Activated CD4-positive, CD25-positive, alpha-beta regulatory T cell treated with anti-CD3 and anti-CD28 coated beads, Interleukin-2, amount 50 U/mL, for 72 hours (primary cell): ENCODE measurements at places on chromosomes 6 and 20.

DNA sequence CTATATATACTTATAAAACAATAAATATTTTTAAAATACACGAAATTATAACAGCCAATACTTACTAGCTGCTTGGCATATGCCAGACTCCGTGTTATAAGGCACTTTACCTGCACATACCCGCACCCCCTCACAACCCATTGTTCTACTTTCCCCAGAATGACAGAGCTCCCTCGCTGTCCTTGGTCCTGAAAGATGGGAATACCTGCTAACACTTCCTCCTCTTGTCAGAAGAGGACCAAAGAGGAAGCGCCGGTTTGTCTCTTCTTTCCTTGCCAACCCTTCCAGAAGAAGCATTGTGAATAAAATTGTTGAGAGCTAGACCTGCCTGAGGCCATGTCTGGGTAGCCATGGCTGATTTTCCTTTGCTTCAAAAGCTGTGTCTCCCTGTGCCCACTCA, 149.3 kb downstream of the PTPRT start:
- no peak for DNase-seq

GRCh38 chr20:43953919-43954592, 39.4 kb downstream of the TOX2 start:
- DNase-seq: no peak

GRCh38 chr6:82196161-82196560, 51.4 kb downstream of the IBTK start:
- no peak for DNase-seq

- no peak for DNase-seq
Measured at GRCh38 chr20:49313283-49313682, 35.4 kb upstream of the ZNFX1 start.

GRCh38 chr6:148450866-148451265, 108.2 kb downstream of the SASH1 start:
- no peak for DNase-seq

DNA sequence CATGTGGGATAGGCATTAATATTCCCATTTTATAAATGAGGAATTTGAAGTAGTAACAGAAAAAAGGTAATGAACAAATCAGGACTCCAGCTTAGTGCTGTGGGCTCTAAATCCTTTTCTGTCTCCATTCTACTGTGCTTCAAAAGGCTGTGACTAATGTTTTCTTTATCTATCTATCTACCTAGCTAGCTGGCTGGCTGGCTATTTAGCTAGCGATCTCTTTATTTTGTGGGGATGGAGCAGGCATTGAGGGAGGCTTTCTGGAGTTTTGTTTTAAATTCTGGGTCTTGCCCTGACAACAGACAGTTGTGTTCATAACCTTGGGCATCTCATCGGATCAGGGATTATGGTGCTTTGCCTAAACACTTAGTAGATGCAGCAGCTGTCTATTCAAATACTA, 139.2 kb downstream of the SOX4 start:
- DNase-seq: no peak

GRCh38 chr6:99432877-99433276, 7.8 kb upstream of the PNISR start:
- DNase-seq: no peak

DNA sequence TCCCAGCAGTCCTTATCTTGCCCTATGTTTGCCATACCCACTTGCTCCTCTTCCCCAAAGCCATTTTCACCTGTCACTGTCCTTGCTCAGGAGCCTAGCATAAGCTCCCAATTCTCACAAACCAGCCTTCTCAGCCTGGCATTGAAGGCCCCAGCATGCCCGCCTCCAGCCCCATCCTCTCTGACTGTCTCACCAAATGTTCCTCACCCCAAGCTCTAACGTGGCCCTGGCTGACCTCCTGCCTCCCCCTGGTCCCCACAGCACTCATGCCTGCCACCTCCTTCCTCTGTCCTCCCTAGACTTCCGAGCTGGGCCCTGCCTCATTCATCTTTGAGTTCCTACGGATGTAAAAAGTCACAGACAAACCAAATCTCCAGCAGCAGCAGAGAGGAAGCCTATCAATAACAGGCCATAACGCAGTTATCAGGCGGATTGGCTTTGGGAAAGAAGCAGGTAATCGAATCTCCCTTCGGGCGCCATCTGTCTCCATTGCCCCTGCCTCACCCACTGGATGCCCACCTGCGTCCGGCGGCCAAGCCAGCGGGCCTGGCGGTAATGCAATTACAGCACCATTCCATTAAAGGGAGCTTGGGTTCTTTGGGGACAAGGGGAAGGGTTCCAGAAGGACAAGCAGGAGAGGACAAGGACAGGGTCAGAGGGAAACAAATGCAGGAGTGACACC, 104.4 kb downstream of the MRPL14 start:
- no peak for DNase-seq

- no peak for DNase-seq
Measured at GRCh38 chr6:46234156-46234556, 63.4 kb upstream of the ENPP5 start.

DNA sequence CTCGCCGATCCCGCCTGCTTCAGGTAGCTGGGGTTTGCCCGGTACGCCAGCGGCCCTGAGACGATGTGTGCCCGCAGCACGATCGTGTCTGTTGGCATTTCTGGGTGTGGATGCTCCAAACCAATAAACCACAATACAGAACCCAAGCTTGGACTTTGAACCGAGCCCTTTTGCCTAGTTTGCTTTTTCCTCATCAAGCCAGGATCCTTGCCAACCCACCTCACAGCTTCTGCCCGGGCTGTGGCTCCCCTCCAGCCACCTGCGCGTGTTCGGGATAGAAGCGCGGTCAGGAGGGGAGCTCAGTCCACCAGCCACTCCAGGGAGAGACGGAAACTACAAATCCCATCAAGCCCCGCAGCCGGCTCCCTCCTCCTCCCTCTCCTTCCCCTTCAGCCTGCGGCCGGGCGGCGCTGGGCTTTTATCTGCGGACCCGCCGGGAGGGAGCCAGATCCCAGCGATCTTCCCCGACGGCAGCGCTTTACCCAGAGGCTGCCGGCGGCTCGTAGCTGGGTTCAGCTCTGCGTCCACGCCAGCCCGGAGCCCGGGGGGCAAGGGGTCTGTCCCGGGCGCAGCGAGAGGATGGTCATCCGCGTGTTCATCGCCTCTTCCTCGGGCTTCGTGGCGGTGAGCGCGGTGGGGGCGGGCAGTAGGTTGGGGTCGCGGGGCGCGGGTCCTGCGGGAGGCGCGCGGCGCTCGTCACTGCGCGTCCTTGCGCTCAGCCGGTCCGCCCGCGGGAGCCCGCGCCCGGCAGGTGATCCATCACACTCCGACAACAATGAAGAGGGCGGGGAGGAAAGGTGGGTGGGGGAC, at the start of gene SH3BGRL2:
TSS of gene SH3BGRL2 (plus strand) at position 447 of the 810 bp plus-strand sequence. CDS start at position 580, 133 bp downstream.
- DNase-seq: no peak

DNA sequence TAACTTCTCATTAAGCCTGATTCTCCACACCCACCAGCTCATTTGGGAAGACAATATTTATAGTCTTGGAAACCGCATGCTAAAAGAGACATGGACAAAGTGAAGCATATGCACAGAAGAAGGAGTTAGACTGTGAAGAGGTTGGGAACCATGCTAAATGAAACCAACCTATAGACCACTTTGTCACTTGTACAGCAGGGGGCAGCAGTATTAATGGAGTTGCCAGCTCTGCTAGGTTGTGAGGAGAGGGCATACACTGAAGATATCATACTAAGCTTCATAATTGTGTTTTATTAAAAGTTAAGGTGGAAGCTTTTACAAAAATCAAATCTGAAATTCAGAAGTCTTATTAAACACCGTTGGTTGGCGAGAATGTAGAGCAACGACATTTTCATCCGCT, 38.3 kb upstream of the HMGCLL1 start:
- no peak for DNase-seq

GRCh38 chr20:35463455-35464300, 8.3 kb downstream of the CEP250 start:
- DNase-seq: peak; percentile 40

- DNase-seq: no peak
Measured at GRCh38 chr6:88749849-88750248, 213.6 kb downstream of the RNGTT start.

DNA sequence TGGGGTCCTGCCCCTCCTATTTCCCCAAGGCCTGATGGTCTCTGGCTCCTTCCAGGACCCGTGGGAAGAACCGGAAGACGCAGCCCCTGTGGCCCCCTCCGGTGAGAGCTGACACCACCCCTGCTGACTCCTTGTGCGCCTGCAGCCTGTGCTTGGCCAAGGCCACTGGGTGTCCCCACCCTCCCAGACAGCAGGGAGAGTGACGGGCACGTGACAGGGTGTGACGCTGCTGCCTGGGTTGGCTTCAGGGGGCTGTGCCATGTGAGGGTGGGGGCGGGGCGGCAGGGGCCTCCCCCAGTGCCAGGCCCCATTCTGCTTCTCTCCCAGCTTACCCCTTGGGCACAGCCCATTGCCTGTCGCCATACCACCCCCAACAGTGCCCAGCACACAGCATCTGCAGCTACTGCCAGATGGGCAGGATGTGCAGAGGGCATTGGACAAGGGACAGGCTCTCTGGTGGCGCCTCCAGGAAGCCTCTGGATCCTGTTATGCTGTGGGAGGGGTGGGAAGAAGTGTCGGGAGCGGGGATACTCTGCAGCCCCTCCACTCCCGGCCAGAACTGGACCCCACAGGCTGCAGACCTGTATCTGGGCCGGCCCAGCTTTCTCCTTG, 2.9 kb downstream of the BIRC7 start:
- no peak for DNase-seq

DNA sequence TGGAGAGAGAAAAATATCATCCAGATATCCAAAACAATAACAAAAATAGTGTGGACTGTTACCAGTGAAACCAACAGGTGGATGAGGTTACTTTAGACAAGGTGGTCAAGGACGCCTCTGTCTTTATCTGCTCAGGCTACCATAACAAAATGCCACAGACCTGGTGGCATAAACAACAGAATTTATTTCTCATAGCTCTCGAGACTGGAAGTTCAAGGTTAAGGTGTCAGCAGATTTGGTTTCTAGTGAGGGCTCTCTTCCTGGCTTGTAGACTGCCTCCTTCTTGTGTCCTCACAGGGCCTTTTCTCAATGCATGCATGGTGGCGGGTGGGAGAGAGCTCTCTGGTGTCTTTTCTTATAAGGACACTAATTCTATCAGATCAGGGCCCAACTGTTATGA, 21.1 kb upstream of the LBP start:
- DNase-seq: no peak

GRCh38 chr6:129842137-129842536, 19.0 kb downstream of the TMEM244 start:
- DNase-seq: no peak

GRCh38 chr6:8069631-8070284, 5.6 kb upstream of the BLOC1S5 start:
- no peak for DNase-seq

DNA sequence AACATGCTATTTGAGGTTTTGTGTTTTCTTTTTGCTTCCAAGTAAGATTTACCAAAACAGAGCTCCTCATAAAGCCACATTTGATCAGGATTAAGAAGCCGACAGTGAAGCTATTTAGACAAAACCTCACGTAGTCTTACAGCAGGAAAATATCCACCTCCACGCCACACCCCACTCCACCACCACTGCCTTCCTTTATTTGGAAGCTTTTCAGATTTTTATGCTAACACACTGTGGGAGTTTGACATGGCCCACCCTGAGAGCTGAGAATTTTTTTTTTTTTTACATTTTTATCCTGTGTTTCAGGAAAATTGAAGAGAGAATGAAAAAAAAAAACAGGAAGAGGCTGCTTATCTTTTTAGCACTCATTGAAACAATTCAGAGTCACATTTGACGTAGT, 104.8 kb upstream of the MC3R start:
- DNase-seq: no peak

- DNase-seq: no peak
Measured at GRCh38 chr6:30726506-30727413, 6.6 kb downstream of the TUBB start.
